DND-41 (cell line): ENCODE measurements at places on chromosomes 4 and X.
A peak's percentile ranks its signal among the peaks of the same experiment; 100 is the strongest.

DNA sequence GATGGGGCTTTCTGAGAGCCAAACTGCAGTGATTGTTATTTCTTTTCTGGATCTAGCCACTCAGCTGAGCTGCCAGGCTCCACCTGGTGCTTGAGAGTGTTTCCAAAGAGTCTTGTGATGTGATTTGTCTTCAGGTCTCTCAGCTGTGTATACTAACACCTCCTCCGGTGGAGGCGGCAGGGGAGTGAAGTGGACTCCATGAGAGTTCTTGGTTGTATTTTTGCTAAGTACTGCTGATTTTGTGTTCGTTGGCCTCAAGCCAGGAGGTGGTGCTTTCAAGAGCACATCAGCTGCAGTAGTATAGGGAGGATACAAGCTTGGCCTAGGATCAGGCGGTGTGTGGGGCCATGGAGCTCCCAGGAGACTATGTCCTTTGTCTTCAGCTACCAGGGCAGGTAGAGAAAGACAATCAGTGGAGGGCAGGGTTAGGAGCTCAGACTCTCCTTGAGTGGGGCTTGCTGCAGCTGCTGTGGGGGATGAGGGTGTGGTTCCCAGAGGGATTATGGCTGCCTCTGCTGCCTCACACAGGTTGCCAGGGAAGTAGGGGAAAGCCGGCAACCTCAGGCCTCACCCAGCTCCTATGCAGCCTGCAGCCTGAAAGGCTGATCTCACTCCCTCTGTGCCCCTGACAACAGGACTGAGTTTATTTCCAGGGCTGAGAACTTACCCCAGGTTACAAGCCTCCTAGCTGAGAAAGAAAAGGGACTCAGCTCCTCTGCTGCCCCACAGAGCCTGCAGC, 62.4 kb downstream of the NPFFR2 start:
- DNase-seq = no peak

DNA sequence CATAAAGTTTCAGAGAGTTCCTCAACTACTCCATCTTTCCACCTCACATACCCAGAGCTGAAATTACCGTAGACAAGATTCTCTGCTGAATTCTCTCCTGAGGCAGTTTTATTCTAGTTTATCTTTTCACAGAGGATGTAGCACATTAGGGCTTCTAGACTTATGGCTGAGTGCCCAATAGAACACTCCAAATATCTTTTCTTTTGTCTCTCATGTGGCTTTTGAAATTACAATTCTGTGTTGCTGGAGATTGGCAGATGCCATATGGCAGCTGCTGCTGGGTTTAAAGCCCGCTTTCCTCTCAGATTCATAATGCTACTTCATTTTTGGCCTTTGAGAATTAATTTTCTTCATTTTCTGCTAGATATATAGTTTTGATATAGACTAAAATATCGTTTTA, 107.6 kb upstream of the BANK1 start:
- no peak for DNase-seq

DNA sequence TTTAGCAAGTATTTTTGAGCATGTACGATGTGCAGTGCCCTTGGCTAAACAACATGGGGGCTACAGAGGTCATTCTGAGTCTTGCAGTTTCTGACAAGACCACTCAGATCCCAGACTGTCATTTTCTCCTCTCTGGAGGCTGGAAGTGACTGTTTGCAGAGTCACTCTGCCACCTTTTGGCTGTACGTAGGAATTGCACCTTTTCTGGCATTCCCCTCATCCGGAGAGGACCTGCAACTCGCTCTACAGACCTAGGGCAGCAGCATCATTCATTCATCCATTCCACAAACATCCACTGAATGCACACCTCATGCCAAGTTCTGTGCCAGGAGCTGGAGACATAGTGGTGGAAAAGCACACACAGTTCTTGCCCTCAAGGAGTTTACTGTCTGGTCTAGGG, 160.4 kb upstream of the GPR101 start:
- peak; percentile 39 for DNase-seq

GRCh38 chrX:23548164-23548563, 119.1 kb upstream of the PRDX4 start:
- no peak for DNase-seq

DNA sequence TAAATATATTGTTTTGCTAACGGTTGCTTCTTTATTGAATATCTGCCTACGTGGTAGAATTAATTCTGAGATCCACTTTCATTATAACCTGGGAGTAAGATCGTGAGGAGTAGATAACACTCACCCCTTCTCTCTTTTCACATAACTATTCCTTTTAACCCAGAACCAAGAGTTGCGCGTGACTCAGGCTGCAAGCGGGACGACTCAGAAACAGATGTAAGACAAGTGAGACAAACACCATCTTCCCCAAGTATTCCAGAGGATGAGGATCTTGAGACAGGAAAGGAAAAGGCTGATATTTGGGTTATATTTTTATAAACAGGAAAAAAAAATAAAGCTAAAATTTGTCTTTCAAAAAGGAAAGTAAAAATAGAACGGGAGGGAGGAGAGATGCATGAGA, 318.8 kb upstream of the NOCT start:
- no peak for DNase-seq

DNA sequence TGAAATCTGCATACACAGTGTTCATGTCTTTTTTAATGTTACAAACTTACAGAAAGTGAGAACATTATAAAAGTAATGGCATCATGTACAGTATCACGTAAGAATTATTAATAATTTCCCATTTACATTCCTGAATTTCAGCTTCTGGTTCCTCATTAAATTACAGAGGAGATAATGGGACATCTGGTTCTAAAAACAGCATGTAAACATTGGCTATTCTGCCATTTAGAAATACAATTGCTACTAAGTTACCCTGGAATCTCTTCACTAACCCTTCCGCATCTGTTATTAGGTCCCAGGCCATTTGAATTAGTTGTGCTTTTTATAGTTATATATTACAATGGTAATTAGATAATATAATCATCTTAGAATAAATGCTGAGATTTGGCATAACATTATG, 505.1 kb downstream of the FSTL5 start:
- no peak for DNase-seq

DNA sequence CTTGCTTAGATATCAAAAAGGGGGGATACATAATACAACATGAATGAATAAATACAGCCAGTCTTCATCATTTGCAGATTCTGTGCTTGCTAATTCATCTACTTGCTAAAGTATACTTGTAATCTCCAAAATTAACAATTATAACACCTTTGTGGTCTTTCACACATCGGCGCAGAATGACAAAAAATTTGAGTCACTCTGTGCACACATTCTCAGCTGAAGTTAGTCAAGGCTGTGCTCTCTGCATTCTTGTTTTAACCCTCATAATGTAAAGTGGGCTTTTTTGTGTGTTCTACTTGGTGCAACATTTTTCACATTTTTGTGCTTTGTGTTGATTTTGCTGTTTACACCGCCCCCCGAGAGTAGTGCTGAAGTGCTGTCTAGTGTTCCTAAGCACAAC, 65.8 kb upstream of the GPRIN3 start:
- no peak for DNase-seq

DNA sequence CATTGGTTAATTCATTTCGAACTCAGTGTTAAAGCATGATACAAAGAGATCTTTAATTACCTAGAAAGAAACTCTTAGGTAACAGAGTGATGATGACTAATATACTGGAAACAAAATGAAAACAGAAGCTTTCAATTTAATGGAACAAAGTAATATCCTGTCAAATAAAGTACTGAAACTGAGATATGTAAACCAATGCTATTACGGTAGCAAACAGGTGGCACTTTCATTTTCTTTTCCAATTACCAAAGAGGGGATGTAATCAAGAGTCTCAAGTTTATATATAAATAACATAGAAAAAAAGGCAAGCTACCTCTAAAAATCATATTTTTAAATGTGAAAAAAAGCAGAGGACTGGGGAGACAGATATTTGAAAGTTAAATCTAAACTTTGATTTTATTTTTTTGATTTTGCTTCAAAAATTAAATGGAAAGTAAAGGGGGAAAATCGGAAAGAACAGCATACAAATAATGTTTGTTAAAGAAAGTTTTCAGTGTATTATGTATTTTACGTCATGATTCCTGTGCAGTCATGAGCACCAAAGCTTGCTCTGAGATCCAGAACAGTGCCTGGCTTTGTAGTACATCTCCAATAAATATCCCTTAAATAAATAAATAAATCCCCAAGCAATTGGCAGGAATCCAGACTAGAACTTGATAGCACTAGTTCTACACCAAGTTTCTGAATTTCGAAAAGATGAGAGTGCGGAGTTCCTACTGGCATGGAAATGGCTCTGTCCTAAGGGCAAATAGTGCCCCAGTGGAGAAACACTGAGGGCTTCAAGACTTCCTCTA, 25.0 kb upstream of the RAPGEF2 start:
- no peak for DNase-seq

DNA sequence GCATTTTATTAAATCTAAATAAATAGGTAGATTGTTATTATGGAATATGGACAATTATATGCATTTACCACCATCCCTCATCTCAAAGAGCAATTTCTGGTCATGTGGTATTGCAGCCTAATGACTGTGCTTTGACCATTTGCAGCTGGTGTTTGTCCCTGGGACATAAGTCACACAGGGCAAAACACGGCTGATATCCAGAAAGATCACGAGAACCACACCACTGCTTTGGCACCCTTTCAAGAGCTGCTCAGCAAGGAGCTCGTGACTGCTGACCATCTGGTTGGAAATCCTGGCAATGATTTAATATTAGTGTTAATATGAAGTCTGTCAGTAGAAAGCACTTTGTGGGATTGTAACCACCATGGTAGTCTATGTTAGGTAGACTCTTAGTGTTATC, 545.0 kb downstream of the GBA3 start:
- DNase-seq = no peak

- no peak for DNase-seq
Observed at GRCh38 chr4:119788349-119789266, 160.0 kb upstream of the PDE5A start.

DNA sequence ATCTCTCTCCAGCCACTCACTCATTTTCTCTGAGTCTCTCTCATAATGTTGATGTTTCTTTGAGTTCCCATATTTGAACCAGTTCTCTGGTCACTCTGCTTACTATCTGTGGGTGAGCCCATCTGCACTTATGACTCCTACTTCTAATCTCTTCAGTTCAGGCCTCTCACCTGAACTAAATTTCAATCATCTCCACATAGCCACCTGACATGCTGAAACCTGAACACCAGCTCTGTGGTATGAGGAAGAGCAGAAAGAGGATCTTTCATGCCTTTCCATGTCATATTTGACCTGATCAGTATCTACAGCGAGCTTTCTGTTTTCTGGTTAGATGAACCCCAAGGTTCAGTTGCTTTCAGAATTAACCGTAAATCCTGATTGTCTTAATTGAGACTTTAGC, 122.2 kb upstream of the ESX1 start:
- no peak for DNase-seq

DNA sequence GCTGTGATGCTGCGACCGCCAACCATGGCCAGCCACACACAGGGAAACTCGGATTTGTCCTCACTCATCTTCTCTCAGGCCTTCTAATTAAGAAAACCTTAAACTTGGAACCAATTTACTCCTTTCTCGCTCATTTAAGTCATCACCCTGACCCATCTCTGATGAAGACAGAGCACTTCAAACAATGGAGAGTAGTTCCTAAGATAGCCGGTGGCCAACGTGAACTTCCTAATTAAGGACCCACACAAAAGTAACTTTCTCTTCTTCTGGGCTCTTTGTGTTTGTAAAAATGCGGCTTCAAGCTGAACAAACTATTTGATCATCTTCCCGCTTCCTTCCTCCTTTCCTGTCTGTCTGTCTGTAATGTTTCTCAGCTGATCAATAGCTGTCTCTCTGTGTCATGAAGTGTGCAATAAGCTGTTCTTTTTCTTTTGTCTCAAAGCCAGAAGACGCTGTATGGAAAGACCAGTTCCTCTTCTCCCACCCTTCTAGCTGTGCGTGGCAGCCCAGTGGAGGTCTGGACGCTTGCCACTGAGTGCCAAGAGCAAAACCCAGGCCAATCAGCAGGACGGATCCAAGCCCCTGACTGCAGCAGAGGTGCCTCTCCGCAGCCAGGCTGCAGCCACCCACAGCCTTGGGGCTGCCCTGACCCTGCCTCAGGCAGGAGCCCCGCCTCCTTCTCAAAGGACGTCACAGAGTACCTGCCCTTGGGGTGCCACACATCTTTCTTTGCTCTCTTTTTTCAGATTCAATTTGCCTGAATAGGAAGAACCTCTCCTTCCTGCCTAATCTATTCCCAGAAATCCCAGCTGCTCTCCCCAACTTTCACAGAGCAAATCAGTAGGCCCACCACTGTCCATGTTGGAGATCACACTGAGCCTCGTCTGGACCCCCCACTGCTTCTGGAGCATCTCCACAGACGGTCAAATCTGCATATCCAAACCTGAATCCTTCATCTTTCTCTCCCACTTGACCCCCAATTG, 59.3 kb downstream of the MAML3 start:
- no peak for DNase-seq

GRCh38 chrX:131821945-131822622, 201.0 kb upstream of the STK26 start:
- DNase-seq = no peak

GRCh38 chrX:75784680-75785491, at the start of gene MAGEE2:
MAGEE2 (minus strand) TSS chrX:75785254; CDS start chrX:75785051, 203 bp downstream.
- no peak for DNase-seq

DNA sequence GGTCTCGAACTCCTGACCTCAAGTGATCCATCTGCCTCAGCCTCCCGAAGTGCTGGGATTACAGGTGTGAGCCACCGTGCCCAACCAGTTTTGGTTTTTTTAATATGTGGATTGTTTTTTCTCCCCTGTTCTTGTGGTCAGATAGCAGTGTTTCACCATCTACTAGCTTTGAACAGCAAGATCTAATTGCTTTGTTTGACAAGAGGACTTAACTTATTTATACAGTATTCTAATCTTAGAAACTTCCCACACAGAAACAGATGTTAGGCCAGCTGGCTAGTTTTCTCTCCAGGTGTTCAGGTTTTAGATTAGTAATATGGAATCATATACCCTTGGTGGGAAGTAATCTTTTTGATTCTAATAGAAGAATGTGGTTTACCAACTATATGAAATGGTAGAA, 12.9 kb downstream of the ING2 start:
- no peak for DNase-seq

- no peak for DNase-seq
Observed at GRCh38 chr4:20203508-20203907, 48.2 kb upstream of the SLIT2 start.

DNA sequence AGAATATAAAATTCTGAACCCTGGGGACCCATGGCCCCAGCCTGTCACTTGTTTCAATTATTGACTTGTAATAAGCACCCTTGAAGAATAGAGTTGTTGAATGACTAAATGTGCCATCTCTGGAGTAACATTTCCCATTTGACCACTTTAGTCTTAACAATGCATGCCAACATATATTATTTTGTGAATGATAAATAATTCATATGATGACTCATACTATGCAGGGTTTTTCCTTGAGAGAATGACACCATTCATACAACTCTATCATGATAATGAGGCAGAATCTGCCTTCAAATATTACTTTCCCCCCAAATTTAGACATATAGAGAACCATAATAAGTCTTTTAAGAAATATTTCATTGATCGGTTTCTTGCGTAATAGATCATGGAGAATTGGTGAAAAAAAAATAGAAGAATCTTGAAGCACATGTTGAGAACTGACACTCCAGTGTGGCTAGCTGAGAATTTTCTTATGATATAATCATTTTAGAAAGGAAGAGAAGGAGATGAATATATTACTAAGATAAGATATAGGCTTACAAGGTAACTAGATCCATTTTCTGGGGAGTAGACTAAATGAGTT, 404.5 kb downstream of the GRXCR1 start:
- DNase-seq = no peak
